Mesenchymal stem cell (in vitro differentiated cells and primary cell): ENCODE measurements at places on chromosomes 3 and 15.

DNA sequence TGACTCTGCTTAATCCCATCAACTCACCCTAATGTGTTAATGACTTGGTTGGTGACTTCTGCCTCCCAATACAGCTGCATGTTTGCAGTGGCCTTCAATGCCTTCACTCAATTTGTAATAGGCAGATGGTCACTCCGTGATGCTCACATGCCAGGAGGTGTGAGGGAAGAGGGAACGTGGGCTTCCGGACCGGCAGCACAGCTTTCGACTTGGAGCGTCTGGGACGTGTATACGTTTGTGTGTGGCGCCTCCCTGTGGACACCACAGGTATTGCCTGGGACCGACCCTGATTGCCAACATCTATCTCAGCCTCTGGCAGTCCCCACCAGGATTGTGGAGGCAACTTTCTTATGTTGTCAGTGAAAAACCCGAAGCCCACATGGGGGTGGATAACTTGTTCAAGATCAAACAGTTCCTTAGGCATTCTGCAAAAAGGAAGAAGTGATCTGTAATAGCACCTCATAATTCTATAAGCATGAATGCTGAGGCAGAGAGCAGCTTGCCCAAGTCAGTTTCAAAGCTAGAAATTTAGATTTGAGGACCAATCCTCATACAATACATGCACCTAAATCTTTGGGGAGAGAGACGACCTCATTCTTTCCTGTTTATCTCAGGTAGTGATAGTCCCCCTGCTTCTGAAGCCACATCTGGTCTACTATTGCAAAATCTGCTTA is 16.9 kb downstream of the MRPL46 start:
- peak; percentile 66 for DNase-seq

DNA sequence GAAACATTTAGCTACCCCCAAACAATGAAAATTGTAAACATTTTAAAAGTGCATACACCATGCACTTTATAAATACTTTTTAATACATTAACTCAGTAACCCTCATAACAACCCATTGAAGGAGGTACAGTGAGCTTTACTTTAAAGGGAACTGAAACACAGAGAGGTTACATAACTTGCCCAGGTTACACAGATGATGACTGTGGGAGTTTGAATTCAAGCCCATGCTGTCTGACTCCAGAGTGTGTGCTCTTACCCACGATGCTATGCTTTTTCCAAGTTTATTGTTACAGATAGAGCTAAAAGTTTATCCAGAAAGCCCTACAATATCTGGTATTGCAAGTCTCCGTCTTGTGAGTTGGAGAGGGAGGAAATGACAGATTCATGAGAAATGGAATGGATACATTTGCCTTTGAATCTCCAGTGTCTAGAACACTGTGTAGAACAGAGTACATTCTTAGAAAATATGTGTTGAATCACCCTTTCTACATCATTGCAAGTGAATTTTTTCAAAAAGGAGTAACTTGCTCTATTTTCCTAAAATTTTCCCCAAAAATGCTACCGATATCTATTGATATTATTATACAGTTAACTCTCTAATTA is 428.3 kb downstream of the NAALADL2 start:
- peak; percentile 6 for DNase-seq

GRCh38 chr15:82045179-82045891 is 483 bp downstream of the MEX3B start:
- peak; percentile 80 for DNase-seq

DNA sequence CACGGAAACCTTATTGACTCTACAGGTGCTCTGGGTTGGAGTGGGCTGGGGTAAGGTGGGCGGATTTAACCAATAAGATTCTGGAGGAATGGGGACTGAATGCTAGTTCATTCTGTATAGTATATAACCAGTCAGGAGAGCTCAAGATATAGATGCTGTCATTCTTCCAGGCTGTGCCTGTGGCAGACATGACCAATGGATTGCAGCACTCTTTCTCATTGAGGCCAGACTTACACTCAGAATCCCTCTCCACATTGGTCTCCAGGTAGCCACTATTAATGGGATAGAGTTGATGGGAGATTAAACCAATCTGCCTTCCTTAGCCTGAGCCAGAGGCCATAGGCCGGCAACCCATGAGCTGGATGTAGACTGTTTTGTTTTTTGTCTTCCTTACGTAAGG is 82.8 kb upstream of the MEF2A start:
- no peak for DNase-seq

DNA sequence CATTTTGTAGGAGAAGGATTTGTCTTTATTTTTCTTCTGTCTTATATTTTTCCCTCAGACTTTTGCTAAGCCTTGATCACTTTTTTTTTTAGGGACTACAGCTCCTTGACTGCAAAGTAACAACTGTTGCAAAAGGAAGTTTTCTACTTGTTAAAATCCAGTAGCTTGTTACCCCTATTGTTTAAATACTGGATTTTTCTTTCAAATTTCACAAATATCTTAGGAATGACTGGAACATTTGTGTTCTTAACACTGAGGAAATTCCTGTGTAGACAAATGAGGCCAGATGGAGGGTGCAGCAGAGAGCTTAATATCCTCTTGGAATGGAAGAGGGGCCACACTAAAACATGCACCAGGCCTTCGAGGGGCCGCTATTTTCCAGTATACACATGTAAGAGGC is 3.2 kb upstream of the PGPEP1L start:
- DNase-seq, result peak; percentile 7
